Fibroblast of mammary gland (primary cell): ENCODE measurements at places on chromosomes 2 and 18.

DNA sequence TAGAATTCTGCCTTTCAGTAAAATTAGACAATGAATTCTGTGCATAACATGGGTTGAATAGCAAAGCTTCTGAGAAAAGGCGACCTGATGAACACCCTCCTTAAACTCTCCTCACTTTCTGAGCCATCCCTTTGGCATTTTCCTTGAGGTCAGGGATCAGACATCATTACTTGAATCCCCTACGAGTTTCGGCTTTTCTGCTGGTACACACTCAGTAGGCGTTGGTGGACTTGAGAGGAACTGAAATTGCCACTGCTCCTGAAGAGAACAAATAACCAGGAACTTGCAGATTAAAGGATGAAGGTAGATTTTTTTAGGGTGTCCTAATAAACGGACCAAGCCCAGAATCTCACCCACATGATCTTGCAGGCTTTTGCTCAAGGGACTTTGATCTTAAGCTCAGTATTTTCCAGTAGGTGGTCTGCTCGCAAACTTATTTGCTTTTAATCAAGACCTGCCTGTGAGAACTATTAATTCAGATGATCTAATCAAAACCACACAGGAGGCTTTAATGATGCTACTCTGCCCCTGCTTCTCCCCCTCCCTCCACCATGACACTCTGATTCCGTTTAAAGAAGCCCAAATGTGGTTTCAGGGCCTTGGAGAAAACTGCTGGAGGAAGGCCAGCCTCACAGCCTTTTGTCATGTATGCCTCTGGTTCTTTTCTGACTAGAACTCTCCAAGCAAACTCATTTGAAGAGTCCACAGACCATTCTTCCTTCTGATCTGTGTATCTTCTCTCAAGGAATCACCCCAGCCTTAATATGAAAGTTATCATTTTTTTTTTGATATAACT, 124.9 kb downstream of the PRKCE start:
- DNase-seq: peak; percentile 67

DNA sequence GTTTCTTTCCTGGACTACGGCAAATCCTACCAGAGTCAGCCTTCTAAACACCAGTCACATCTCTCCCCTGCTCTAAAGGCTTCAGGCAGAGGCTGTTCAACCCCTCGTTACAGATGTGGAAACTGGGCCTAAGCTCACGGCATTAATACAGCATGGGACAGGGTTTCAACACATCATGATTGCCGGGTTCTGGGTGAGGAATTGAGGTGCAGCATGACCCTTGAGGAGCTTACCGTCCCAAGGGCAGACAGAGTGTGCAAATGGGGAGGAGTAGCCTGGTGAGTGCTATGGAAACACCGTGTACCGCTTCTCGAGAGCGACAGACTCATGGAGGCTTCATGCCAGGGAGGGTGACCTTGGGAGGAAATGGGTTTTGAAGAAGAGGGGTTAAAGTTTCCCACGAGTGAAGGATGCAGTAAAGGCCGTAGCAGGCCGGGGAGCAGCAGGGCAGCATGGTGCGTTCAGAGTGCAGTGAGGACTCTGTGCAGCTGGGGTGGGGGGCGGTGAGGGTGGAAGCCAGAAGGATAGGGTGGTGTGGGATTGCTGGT, 51.1 kb downstream of the TGOLN2 start:
- DNase-seq: no peak

DNA sequence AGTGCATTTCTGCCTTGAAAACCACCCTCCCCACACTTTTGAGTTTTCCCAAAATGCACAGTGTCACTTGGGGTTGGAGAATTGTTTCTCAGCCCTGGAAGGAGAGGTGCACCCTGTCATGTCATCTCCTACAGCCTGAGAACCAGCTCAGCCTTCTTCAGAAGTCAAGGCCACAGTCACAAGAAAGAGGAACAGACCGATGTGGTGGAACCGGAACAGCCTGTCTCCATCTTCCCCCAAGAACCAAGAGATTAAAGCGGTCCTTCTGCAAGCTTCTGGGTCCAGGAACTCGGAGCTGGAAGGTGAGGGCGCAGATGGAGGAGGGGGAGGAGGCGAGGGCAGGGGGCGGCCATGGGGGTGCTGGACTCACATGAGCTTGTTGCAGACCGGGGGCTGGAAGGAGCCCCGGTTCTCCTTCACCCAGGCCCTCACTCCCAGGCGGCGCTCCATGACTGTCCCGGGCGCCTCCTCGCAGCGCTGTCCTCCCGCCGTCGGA, 248 bp downstream of the HAAO start:
- DNase-seq: no peak

- DNase-seq: no peak
Measured at GRCh38 chr2:198596985-198597384, 792.6 kb downstream of the PLCL1 start.

DNA sequence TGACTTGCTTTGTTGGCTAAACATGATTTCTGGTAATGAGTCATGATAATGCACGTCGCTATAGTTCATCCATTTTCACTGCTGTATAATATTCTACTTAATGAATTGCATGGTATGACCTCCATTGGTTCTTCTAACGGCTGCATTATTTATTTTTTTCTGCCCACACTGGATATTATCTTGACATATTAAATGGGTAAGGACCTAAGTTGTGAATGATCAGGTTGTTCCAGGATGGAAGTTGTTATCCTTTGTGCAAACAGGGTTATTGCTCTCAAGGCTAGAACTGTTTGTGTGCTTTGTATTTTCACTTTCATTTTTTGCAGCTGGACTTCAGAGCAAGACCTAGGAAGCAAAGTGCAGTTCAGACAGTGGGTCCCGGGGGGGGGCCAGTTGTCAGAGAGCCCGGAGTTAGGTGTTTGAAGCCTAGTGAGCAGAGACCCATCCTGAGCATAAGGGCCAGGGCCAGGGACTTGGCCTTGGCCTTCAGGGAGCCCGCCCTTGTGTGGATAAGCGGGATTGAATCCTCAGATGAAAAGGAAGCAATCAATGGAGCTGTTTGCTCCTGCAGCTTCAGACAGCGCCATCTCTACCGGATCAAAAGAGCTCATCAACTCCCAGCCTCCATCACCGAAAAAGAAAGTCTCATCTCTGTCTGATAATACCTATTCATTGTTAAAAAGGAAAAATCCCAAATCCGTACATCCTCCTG, 48.2 kb downstream of the AGAP1 start:
- no peak for DNase-seq

- DNase-seq: no peak
Measured at GRCh38 chr18:78773303-78773755, 206.3 kb upstream of the SALL3 start.

DNA sequence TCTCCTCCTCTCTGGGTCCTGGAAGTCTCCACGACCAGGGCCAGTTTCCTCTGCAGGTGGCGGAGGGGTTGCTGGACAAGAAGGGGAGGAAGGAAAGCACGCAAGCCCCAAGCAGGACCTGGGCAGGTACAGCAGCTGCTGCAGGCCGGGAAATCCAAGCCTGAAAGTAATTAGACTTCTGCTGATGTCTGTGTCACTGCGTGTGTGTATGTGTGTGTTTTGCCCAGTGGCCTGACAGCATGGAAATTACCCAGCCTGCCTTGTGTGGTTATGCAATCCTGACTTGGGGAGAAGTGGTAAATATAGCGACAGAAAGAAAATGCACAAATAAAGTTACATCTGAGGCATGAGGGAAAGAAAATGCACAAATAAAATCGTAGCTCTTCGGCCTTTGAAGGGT, 121.8 kb upstream of the ZBTB14 start:
- DNase-seq: peak; percentile 25

DNA sequence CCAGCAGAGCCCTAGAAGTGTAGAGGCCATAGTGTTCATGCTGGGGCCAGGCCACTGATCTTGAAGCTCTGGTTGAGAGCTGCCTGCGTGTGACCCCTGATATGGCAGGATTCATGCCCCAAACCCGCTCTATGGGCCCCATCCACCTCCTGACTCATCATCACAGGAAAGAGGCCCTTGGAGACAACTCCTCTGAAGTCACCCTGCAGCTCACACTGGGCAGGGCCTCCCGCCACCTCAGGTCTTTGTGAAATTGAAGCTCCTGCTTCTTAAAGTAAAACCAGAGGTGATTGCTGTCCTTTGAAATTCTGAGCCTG, 12.0 kb upstream of the TUBB6 start:
- DNase-seq: peak; percentile 56

- no peak for DNase-seq
Measured at GRCh38 chr18:23244401-23244800, 109.1 kb downstream of the CABLES1 start.

DNA sequence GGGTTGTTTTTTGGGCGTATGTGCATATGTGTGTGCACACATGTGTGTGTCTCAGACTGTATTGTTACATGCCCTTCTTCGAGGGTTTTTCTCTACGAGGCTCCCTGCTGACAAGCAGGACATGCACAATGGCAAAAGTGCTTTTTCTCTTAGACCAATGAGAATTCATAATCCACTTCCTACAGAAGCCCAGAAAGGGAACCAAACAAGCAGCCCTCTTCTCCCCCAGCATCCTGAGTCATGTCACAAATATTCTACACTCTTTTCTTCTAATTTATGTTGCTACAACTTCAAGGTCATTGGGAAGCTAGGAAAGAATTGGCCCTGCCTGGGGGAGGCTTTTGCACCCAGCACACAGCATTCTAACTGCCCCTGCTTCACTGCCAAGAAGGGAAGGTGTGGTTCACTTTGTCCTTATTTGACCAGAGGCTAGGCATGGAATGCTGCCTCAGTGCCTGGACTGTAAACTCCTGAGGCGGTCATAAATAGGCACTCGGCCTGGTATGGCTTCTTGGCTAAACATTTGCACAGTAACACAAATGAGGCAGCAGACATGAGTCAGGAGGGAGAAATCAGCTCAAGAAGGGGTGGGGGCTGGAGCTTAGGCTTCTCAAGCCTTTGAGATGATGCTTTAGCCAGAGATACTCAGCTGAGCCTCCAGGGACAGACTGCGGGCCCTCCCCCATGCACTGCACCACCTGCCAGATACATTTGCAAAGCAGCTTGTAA, 92.7 kb upstream of the KLF7 start:
- peak; percentile 100 for DNase-seq

GRCh38 chr2:38602136-38602731, 494 bp downstream of the HNRNPLL start:
- DNase-seq: no peak

GRCh38 chr2:240603081-240603835, 16.7 kb downstream of the CAPN10 start:
- DNase-seq: no peak

DNA sequence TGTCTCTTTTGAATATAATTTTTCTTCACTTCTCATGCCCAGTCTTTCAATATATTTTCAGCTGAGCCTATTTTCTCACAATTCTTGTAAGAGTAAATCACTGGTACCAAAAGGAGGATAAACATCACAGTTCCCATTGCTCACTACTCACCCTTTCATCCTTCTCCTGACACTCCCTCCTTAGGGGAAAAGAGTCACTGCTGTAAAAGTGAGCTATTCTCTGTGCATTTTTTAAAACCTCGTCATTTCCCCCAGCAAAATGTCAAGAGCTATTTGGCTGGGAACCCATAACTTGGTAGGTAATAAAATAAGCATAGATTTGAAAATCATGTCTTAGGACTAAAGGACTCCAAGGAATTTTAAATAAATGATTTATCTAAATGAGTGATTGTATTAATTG, 340.1 kb upstream of the GYPC start:
- no peak for DNase-seq

- peak; percentile 78 for DNase-seq
Measured at GRCh38 chr2:172102391-172103359, at the start of gene DLX2. TSS of gene DLX2 (minus strand) at chr2:172102900. CDS start at chr2:172102538, 362 bp downstream.

- peak; percentile 54 for DNase-seq
Measured at GRCh38 chr2:219230059-219230540, 494 bp downstream of the ANKZF1 start.

- DNase-seq: peak; percentile 14
Measured at GRCh38 chr2:111100765-111101162, 19.9 kb upstream of the BCL2L11 start.
